Erythroblast (primary cell): ENCODE measurements at places on chromosomes 11 and 22.

DNA sequence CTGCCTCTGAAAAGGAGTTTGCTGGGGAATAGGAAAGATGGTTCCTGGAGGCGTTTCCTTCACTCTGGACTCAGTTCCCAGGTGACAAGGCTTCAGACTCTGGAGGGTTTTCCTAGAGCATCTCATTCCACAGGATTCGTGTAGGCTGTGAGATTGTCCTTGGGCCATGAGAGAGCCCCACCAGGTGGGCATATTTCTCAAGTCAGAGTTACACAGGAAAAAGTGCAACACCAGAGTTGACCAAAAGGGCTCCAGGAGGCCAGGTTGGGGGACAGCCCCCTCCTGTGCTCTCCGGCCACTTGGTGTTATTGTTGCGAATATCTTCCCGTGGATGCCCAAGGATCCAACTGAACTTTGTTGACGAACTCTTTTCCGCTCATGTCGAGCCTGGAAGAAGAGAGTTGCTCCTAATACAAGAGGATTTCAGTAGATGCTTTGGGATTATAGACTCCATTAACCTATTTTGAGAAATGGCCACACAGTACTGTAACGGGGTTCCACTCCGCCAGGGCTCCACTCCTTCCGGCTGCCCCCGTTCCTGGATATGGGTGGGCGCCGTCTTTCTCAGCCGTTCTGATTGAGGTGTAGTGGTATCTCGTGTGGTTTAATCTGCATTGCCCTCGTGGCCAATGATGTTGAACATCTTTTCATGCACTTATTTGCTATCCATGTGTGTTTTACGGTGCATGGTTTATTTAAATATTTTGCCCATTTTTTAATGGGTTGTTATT is 580.3 kb downstream of the BRD1 start:
- no peak for DNase-seq

GRCh38 chr11:85595285-85595884 is 31.8 kb downstream of the DLG2 start:
- peak; percentile 71 for DNase-seq

GRCh38 chr11:68546555-68546954 is 86.0 kb downstream of the PPP6R3 start:
- no peak for DNase-seq

- no peak for DNase-seq
These were observed 38.5 kb downstream of the TTC17 start for GRCh38 chr11:43397251-43397650.
